Aorta (tissue), 5 donors: ENCODE measurements at places on chromosomes 4 and X. TPM values are rescaled to one million over a fixed set of nuclear protein-coding genes. Genes with fewer than 3 reads are reported as not detected.

- H3K4me1 ChIP-seq = no peaks in the 10 kb centered on the region
- no peak overlapping the region for H3K27ac ChIP-seq
- no peaks in the 10 kb centered on the region for H3K27me3 ChIP-seq
Observed at GRCh38 chrX:10167573-10167972, 10.8 kb downstream of the CLCN4 start.

GRCh38 chrX:46758163-46758955, 559 bp downstream of the SLC9A7 start:
- peak overlapping the region; percentile 46 for H3K4me3 ChIP-seq
- H3K27me3 ChIP-seq = no peaks in the 10 kb centered on the region
- H3K27ac ChIP-seq = no peak overlapping the region
- no peaks in the 10 kb centered on the region for H3K36me3 ChIP-seq
- DNase-seq = no peak

DNA sequence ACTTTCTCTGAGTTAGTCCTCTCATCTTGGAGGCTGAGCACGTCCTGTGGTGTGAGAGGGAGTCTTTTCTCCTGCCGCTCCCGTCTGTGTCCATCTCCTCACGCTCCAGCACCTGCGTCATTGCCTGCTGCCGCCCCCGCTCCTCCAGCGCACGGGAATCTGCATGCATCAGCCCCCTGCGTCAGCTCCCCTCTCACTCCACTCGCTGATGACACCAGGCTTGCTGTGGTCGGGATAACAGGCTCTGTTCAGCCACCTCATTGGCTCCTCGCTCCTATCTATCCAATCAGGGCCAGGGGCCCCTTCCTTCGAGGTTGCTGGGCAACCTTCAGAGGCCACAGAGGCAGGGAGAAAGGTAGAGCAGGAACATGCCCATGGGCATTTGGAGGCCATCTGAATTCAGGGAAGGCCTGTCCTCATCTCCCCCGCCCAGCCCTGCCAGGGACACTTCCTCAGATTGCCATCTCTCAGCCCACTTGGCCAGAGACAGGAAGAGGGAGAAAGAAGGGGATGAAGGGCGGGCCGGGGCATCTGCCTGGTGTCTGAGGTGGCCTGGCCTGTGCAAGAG, 9.3 kb downstream of the ZNF185 start:
- no peak overlapping the region for H3K27ac ChIP-seq
- H3K27me3 ChIP-seq = no peaks in the 10 kb centered on the region
- no peaks in the 10 kb centered on the region for H3K4me1 ChIP-seq

DNA sequence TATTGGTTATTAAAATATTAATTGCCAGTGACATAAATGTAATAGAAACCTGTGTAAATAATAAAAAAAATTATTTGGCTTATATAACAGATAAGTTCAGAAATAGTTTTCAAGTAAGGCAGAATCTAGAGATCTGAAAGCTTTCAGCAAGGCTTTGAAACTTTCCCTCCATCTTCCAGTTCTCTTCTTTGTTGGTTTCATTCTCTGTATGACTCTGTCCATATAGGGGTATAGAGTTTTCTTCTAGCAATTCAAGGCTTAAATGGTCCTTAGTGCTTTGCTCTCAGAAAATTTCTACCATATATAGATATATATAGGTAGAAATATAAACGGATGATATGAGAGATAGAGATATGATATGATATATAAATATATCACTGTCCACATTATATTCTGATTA, 160.5 kb upstream of the GABRA2 start:
- H3K27ac ChIP-seq = no peak overlapping the region
- DNase-seq = no peak
- no peaks in the 10 kb centered on the region for H3K36me3 ChIP-seq
- no peak overlapping the region for H3K4me3 ChIP-seq

- DNase-seq = no peak
- H3K27me3 ChIP-seq = no peaks in the 10 kb centered on the region
- no peaks in the 10 kb centered on the region for H3K36me3 ChIP-seq
- H3K27ac ChIP-seq = no peak overlapping the region
- no peaks in the 10 kb centered on the region for H3K4me1 ChIP-seq
Observed at GRCh38 chrX:113982766-113983165, 601.1 kb upstream of the HTR2C start.

DNA sequence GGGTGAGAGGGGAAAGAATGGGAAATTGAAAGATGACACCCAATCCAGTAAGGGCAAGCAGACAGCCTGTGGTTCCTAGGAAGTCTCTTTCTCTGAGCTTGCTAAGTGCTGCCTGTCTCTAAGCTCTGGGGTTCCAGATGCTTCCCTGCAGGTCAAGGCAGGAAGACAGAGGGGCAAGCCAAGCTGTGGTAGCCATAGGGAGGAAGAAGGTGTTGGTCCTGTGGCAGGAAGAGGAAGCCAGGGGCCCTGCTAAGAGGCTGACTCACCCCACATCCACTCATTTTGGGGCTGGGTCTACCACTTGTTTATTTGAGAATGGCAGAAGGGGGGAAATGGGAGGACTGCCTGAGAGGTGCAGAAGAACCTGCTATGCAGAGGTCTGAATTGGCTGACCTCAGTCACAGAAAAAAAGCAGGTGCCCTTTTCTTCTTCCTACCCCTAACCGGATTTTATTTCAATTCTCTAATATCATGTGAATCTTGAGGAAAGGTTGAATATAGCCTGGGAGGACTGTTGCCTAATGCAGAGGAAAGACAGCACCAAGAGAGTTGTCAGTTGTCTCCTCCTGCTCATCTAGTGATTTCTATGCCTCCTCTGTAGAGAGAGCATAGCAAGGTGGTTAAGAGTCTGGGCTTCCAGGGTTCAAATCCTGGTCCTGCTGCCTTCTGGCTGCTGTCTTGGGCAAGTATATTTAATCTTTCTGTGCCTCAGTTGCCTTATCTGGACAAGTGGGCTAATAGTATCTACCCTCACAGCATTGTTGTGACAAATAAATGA, 27.4 kb downstream of the HOPX start:
- no peaks in the 10 kb centered on the region for H3K36me3 ChIP-seq
- H3K4me1 ChIP-seq = no peaks in the 10 kb centered on the region
- H3K27ac ChIP-seq = no peak overlapping the region
- no peak for DNase-seq
- no peak overlapping the region for H3K4me3 ChIP-seq
- H3K27me3 ChIP-seq = no peaks in the 10 kb centered on the region

DNA sequence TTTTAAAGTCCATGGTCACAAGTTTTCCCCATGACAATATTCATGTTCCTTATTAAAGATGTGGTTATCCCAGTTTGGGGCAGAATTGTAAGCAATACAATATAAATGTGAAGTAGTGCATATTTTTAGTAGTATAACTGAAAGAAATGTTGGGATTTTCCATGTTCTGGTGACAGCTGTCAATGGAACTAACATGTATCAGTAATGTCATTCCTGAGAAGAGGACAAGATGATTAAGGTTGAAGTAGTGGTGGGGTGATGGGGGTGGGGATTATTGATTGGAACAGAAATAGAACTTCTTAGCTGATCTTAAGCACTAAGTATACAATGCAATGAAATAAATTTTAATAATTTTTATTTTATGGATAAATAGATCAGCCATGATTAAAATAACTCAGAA, 81.6 kb downstream of the PDHA2 start:
- H3K36me3 ChIP-seq = no peaks in the 10 kb centered on the region
- no peaks in the 10 kb centered on the region for H3K27me3 ChIP-seq
- no peak overlapping the region for H3K27ac ChIP-seq

DNA sequence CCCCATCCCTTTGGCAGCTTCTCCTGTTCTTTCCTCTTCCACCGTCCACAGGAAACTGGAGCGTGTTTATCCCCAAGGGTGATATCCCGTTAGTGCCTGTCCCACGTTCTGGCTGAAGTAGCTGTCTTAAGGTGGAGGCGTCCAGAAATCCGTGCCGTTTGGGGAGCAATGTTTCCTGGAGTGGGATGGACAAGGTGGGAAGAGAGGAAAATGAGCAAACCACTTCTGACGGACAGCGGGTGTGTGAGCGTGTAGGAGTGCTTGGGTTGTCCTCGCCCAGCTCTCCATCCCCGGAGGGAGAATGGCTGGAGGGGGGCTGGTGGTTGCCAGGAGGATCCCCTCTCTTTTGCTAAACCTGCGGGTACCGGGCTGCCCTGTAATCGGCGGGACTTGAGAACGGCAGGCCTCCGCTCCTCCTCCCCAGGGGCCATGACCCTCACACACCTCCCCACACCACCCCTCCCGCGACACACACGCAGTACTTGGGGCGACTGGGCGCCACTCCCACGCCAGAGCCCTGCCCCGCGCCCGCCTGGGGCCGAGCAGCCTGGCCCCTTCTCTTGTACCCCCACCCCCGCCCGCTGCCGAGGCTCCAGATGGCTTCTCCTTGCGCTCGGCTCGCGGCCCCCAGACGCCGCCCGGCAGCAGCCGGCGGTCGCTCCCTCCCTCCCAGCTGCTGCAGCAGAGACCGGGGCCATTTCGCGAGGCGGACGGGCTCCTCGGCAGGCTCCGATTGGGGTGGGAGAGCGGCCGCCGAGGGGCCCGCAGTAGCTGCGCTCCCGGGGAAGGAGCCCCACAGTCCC, 13.9 kb upstream of the PRDM8 start:
- H3K4me3 ChIP-seq = peak overlapping the region; percentile 71
- H3K36me3 ChIP-seq = no peaks in the 10 kb centered on the region
- DNase-seq = peak; percentile 82
- no peak overlapping the region for H3K27ac ChIP-seq
- no peaks in the 10 kb centered on the region for H3K4me1 ChIP-seq
- H3K27me3 ChIP-seq = no peaks in the 10 kb centered on the region

DNA sequence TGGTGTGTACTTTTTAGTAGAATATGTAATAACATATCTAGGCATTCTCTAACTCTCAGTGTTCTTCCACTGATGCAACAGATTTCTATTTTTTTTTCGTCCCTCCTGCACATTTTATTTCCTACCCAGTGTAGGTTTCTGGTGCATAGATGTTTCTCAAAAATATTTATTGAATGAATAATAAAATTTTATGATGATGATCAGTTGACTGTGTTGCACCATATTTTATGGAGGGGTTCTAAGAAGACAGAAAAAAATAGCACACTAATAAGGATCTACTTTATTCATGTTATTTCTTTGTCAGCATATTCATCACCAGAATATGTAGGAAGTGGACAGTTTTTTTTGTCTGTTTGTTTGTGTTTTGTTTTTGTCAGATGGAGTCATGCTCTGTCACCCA, 2529.3 kb downstream of the ARAP2 start:
- no peak overlapping the region for H3K27ac ChIP-seq
- no peaks in the 10 kb centered on the region for H3K36me3 ChIP-seq
- no peaks in the 10 kb centered on the region for H3K4me1 ChIP-seq
- H3K4me3 ChIP-seq = no peak overlapping the region
- no peak for DNase-seq

DNA sequence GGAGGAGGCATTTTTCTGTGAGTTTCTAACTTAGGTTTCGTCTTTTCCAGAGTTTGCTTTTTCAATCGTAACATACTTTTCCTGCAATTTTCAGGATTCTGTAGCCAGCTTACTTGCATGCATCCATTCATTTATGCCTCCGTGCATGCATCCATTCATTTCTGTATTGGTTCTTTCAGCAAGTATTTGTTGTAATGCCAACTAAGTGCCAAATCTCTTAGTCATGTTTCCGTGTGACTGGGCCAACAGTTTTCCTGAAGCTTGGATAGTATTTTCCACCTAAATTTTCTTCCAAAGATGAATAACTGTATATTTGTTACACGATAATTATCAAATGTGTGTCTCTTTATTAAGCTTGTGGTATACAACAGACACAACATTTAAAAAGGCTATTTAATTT, 41.5 kb downstream of the CBLL2 start:
- no peak overlapping the region for H3K27ac ChIP-seq
- no peak overlapping the region for H3K4me3 ChIP-seq
- no peaks in the 10 kb centered on the region for H3K36me3 ChIP-seq
- H3K4me1 ChIP-seq = no peaks in the 10 kb centered on the region

DNA sequence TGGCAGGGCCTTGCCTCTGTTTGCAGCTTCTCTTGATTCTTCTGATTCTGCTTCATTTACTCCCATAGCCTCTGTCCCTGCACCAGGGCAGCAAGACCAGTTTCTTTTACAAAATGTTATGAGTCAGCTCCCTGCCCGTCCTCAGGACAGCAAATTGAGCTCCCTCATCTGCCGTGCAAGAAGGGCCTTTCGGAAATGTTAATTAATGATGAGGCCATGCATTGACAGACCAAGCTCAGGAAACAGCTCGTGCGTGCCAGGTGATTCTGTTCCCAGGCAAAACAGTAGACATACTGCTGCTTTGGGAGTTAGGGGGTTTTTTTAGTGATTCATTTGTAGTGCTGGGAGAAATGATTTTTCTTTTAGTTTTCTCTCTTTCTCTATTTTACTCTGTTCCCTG, 231.7 kb downstream of the FBXW7 start:
- no peak for DNase-seq
- no peaks in the 10 kb centered on the region for H3K27me3 ChIP-seq
- H3K4me1 ChIP-seq = no peaks in the 10 kb centered on the region
- no peak overlapping the region for H3K4me3 ChIP-seq
- H3K36me3 ChIP-seq = no peaks in the 10 kb centered on the region

GRCh38 chrX:34288782-34289181, 156.7 kb upstream of the FAM47A start:
- no peaks in the 10 kb centered on the region for H3K27me3 ChIP-seq
- DNase-seq = no peak
- no peak overlapping the region for H3K27ac ChIP-seq
- H3K4me3 ChIP-seq = no peak overlapping the region
- no peaks in the 10 kb centered on the region for H3K36me3 ChIP-seq

DNA sequence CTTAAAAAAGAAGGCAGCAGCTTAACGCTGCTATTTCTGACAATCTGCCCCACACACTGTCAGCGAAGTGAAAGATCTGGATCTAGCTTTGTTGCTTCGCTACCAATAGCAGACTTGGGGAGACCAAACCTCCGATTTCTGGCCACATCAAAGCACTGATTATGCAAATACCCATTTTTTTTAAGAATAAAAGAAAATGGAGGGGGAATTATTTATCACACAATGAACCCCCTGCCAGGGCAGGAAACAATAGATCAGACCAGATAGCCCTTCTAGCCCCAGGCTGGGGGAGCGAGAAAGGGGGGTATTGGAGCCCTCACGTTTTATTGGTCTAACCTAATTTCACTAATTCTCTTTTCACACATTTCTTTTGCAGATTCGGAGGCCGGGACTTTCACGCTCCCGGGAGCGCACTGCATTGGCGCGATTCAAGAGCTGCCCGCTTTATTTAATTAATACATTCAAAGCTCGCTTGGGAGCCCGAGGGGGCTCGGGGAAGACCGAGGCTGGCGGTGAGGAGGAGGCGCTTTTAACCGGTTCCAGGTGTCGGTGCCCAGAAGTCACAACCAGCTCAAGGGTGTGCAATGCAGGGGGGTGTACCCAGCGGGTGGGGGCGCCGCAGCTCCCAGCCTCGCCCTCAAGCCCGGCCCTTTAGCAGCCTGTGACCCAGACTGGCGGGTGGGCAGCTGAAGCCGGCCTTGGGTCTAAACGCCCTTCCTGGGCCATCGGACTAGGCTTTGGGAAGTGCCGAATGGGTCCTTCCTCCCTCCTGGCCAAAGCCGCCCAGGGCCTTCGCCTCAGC, 5.5 kb downstream of the NEUROG2 start:
- H3K4me1 ChIP-seq = no peaks in the 10 kb centered on the region
- DNase-seq = no peak
- no peaks in the 10 kb centered on the region for H3K36me3 ChIP-seq
- H3K27ac ChIP-seq = no peak overlapping the region
- peak overlapping the region; percentile 10 for H3K4me3 ChIP-seq

MFAP3L gene
- total RNA-seq = 12.4 TPM

FBXO8 gene
- 24.1 TPM for total RNA-seq

HTN3 gene
- total RNA-seq = not detected

SEC24B gene
- 40.8 TPM for total RNA-seq

NXF2B gene
- total RNA-seq = not detected

AMOT gene
- 11.6 TPM for total RNA-seq

TCEAL6 gene
- total RNA-seq = not detected

MCF2 gene
- 0.97 TPM for total RNA-seq

FGF13 gene
- total RNA-seq = 13.8 TPM

OPHN1 gene
- 6.8 TPM for total RNA-seq

REPS2 gene
- total RNA-seq = 6.2 TPM

BTK gene
- 21.0 TPM for total RNA-seq

UGT8 gene
- total RNA-seq = 0.78 TPM

TMPRSS11D gene
- not detected for total RNA-seq

C4orf17 gene
- not detected for total RNA-seq

SLC10A7 gene
- total RNA-seq = 14.6 TPM

FRG2 gene
- not detected for total RNA-seq
